ENCODE measurements at places on chromosomes 5 and 9.

DNA sequence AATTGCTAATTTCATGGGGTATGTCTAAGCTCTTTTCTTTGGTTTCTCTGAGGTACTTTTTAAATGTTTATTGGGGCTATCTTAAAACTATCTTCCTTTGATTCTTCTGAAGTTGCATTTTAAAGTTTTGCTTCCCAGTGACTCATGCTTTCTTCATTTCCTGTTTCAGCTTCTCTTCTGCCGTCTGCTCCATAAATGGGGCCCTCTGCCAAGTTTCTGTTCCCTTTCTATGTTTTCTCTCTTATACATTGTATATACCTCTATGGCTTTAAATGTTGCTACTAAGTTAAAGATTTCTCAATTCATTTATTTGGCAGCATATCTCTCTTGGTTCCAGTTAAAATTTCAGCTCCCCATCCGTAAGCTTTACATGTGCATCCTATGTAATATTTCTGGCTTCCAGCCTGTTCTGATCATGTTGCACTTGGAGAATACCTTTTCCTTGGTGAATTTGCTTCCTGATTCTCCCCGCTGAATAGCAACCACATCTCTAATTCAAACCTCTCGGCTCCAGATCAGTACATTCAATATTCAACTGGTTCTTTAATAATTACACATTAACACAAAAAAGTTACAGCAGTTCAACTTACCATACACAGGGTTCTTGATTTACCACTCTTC is 125.3 kb downstream of the ST8SIA4 start:
- no peak for DNase-seq

DNA sequence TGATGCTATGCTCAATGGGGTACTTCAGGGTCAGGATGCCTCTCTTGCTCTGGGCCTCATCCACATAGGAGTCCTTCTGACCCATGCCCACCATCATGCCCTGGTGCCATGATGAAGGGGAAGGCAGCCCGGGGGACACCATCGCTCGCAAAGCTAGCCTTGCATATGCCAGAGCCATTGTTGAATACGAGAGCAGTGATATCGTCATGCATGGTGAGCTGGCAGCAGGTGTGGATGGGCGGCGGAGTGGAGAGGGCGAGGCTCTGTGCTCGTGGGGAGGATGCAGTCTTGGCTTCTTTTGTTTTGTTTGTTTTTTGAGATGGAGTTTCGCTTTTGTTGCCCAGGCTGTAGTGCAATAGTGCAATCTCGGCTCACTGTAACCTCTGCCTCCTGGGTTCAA is 17.2 kb upstream of the SPZ1 start:
- no peak for DNase-seq

GRCh38 chr5:6582507-6583048 is 50.3 kb downstream of the NSUN2 start:
- no peak for DNase-seq

DNA sequence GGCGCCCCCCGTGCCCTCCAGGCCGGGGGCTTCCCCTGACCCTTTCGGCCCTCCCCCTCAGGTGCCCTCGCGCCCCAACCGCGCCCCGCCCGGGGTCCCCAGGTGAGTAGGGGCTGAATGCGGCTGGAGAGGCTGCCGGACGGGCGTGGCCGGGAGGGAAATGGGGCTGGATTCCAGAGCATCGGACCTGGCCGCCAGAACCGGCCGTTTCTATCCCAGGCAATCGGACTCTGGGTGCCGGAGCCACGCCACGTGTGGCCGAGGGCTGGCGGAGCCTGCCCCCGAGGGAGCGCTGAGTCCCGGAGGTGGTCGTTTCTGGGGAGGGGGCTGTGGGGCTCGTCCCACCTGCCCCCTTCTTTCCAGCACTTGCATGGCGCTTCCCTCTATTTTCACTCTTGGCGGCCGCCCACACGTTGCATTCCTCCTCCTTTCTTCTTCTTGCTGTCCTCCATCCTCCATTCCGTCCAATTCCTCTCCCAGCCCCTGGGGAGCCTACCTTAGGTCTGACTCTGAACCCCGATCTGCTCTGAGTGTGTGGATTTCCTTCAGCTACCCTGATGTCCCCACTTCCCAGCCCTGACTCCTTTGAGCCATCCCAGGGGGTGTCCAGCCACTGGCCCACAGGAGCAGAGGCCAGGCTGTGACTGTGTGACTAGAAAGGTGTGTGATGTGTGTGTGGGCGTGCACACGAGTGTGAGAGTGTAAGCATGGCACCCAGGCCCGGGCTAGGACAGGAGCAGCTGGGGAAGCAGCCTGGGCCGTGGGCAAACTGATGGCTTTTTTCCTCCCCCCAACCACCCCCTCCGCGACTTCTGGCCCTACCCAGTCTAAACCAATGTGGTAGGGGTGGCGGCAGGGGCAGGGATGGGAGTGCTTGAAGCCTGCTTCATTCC is 24.7 kb downstream of the GOLGA2 start:
- DNase-seq, result no peak

DNA sequence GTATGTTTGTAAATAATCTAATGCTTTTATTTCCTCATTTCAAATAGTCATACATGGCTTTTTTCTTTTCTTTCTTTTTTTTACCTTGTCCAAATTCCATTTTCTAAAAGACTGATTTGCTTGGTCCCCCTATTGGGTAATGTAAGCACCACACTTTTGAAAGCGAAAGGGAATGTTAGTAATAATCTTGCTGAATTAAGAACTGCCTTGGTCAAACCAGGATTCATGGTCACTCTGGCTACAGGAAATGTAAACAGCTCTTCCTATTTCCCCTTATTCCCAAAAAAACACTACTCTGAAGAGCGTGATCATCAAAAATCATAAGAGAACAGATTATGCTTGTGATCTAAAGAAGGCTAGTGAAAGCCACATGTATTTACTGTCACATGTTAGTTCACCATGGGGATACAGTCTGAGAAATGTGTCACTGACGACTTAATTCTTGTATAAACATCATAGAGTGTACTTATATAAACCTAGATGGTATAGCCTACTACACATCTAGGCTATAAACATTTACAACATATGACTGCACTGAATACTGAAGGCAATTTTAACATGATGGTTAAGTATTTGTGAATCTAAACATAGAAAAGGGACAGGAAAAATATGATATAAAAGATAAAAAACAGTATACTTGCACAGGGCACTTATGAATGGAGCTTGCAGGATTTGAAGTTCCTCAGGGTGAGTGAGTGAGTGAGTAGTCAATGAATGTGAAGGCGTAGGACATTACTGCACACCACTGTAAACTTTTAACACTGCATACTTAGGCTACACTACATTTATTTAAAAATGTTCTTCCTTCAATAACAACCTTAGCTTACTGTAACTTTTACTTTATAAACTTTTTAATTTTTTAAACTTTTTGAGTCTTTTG is 75.3 kb downstream of the HMGCR start:
- no peak for DNase-seq

GRCh38 chr9:80804873-80805272 is 884.5 kb downstream of the TLE1 start:
- DNase-seq, result no peak

DNA sequence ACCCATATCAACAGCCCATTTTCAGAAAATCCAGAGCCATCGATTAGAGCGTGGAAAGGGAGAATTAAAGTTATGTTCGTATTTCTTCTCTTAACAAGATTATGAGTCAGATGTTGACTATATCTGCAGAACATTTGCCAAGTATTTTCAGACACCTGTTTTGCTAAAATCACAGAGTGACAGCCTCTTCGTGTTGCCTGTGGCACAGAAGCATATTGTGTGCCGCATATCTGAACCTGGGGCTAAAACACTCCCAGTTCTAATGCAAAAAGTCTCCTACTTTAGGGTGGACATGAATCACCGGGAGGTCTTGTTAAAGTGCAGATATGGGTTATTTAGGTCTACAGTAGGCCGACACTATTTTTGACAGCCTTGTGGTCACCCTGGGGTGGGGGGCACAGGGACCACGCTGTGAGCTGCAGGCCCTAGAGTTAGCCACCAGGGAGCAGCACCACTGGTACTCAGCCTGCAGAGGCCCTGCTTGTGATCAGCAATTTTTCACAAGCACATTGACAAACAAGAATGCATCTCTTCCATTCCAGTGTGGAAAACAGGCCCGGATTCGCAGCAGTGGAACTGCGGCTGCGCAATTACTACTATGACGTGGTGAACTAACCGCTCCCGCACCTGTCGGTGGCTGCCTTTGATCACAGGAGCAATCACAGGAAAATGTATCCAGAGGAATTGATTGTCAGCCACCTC is 93.5 kb downstream of the SYK start:
- DNase-seq, result no peak

- no peak for DNase-seq
Observed at GRCh38 chr5:89396278-89396954, 513.4 kb upstream of the MEF2C start.

- no peak for DNase-seq
Observed at GRCh38 chr5:19987612-19988361, at the start of gene CDH18. CDH18 (minus strand) TSS chr5:19988200; CDS start chr5:19838986, 149,214 bp downstream.

All from activated B cell treated with CpG ODN at 0.5 μM for 24 hours (primary cell).